ENCODE measurements at places on chromosomes 7 and 10.

DNA sequence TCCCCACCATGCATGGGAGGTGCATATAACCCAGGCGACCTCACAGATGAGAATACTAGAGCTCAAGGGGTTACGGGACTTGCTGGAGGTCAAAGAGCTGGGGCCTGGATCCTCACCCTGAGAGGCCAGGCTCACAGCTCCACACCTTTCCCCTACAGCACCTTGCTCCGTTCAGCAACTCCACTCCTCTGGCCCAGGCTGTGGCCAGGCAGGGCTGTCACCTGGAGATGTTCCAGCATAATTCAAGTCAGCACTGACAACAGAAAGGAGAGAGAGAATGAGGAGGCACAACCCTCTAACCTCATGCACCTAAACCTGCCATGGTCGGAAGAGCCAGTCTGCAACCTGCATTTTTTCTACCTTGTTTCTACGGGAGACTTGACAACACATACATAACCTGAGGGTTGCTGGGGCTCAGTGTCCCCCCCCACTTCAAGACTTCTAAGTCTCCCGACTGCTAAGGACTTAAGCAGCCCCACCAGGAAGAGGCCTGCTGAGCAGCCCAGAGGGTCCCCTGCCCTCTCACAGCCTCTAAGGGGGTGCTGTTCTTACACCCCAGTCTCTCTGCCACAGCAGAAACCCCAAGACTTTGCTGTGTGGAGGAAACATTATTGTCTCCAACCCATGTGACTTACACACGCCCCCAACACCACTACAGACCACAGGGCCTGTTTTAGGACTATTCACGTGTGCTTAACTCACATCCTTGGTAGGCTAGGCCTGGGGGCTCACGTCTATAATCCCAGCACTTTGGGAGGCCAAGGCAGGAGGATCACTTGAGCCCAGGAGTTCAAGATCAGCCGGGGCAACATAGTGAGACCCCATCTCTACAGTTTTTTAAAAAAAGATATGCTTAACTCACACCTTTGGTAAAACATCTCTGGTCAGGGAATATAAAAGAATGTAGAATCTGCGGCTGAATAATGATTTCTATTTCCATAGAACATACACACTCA is 175.6 kb downstream of the FAM107B start:
- no peak for DNase-seq

- peak; percentile 53 for DNase-seq
Measured at GRCh38 chr10:61903221-61903927, 1.9 kb downstream of the ARID5B start.

DNA sequence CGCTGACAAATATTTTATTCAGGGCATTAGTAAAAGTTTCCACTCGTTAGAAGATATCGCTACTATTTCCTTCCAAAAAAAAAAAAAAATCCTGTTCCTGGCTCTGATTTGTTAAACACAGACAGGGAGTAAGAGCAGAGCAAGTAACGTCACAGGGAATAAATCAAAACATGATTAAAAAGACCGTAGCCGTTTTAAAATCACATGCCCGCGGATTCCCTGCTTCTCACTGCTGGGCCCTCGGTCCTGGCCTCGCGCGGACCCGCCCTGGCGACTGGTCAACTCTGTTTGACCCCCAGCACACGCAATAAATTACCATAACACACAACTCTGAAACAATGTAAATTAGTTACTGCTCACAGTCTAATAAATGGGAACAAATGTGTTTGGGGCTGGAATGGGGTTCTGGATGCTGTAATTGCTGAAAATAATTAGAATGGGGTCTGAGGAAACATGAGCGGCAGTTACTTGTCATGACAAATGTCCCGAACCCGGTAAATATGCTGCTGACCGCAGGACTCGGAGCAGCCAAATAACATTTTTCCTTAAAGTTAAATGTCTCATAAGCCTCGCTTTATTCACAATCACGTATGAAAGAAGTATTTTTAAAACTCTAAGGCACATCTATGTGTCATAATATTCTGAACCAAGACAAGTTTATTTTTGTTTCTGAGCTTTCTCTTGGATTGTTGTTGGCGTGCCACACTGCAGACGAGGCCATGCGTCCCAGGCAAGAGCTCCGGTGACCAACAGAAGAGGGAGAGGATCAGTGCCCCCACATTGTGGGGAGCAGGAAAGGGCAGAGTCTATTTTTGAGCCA is 17.9 kb downstream of the EBF3 start:
- no peak for DNase-seq

DNA sequence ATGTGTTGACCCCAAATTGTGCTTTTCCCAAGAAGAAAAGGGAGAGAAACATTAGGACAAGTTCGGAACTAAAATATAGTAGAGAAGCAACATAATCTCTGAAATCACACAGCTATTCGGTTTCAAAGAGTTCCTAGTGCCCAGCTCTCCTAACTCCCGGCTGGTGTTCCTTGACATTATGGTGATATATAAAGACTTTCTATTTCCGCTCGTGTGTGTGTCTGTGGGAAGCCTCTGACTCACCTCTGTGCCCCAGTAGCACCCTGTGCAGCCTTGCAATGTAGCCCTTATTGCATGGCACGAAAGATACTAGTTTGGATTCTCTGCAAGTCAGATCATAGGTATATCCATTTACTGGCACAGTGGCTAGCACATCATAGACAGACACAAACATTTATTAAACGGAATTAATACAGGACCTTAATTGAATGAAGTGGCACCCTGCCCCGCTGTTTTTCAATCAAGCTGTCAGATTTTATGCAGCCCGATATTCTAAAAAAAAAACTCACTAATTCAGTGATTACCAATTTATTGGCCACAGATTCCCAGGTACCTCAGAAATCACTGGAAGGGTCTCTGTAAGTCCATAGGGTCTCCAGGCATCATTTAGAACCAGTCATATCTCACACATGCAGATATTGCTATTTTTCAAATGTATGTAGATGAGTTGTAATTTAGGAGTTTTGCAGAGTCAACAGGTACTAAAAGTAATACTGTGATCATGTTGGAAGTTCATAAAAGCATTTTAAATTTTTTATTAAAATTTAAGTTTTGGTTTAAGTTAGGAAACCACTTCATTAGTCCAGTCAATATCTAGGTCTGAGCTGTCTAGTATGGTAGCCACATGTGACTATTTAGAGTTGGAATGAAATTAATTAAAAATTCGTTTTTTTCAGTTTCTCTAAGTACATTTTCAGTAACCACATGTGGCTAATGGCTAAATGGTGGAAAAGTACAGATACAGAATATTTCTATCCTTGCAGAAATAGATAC is 43.3 kb downstream of the SFTPD start:
- no peak for DNase-seq

DNA sequence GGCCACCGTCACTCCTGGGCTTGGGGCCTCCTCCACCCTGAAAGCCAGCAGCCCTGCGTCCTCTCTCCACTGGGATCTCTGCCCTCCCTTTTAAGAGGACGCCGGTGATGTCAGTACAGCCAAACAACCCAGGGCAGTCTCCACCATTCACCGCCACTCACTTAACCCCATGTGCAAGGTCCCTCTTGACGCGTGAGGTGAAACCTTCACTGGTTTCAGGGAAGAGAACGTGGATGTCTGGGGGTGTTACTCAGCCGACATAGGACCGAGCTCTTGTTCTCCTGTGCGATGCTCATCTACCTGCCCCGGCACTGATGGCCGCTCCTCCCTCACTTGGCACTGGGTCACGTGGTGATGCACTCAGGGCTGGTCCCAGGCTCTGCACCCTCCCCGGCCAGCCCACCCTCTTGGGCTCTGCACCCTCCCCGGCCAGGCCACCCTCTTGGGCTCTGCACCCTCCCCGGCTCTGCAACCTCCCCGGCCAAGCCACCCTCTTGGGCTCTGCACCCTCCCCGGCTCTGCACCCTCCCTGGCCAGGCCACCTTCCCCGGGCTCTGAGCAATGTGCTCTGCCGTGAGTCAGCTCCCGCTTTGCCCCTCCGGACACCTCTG is 36.1 kb downstream of the ADGRA1 start:
- DNase-seq: no peak

DNA sequence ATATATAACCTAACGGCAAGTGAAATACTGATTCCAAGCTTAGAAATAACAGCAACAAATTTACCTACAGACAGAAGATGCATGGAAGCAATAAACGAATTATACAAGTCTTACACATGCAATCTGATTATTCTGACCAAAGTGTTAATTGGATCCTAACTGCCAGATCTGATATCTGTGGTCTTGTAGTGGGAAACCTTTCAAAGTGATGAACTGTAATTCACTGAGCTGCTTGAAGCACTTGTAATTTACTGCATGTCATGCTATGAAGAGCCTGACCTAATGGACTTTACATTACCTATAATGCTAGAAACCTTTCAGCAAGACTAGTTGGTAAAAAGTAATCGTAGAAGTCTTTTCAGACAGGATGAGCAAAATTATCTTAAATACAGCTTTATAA is 205.6 kb downstream of the FOXP2 start:
- DNase-seq: no peak

DNA sequence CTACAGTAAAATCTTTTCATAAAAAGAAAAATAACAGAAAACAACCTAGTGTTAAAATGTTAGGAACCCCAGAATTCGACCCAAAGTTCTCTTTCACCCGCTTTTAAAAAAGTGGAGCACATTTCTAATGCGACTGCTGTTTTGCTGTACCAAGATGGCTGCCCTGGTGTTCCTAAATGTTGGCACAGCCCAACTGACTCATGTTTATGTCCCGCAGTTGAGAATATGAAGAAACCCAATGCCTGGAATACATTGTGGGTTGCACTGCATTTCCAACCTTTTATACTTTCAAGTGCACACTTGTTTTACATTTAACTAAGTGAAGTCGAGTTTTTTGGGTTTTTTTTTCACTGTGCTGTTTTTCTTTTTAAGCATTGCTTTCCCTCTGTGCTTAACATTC is 944 bp downstream of the STEAP1B start:
- no peak for DNase-seq

DNA sequence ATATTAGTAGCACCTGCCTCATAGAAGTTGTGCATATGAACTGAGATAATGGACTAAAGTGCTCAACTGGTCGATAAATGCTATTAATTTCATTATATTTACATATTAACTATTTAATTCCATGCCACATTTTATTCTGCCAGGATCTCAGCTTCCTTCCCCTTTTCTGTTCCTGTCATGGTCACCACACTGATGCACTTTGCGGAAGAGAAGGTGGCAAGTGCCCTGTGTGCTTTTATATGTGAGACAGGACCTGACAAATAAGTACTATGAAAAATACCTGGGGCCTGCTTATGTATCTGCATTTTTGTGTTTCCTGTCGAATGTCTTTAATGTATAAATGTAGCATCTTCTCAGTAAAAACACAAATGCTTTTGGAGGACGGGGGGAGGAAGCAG is 12.2 kb downstream of the ATP6V0E2 start:
- DNase-seq: no peak

DNA sequence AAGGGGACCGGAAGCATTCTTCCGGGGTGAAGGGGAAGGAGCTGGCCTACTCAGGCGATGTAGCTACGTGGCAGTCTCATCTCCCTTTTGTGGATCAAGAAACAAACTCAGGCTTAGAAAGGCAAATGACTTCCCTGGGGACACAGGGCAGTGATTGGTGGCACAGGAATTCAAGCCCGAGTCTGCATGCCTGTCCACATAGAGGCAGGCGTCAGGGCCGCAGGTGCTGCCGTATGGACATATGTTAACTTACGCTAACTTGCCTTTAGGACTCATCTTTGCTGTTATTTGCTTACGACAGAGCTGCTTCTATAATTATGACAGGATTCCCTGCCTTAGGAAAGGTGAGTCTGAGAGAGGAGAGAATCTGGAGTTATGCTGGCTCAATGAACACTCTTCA is 42.3 kb upstream of the KLF6 start:
- DNase-seq: no peak

DNA sequence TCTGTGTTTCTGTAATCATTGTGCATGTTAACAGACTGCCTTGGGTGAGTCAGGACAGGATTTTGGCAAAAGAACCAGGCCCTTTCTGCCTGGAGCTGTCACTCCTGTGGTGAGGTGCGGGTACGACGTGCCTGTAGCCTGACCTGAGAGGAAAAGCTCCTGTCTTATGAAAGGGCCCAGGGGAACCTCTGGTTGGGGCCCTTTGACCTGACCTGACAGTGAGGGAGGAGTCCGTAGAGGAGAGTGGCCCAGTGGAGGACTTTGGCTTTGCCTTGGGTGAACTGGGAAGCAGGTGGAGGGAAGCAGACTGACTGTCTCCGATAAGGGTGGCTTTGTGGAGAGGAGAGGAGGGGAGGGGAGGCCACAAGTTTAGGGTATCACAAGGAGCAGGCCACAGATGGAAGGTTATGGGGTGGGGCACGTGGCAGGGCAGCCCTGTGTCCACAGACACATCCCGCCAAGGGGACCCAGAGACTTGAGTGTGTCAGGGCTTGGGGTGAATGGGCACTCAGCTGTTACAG is 6.9 kb downstream of the PFKP start:
- DNase-seq: no peak

- peak; percentile 16 for DNase-seq
Measured at GRCh38 chr7:33062023-33062781, at the start of gene NT5C3A. NT5C3A (minus strand) TSS chr7:33062776; CDS start chr7:33062705, 71 bp downstream.

DNA sequence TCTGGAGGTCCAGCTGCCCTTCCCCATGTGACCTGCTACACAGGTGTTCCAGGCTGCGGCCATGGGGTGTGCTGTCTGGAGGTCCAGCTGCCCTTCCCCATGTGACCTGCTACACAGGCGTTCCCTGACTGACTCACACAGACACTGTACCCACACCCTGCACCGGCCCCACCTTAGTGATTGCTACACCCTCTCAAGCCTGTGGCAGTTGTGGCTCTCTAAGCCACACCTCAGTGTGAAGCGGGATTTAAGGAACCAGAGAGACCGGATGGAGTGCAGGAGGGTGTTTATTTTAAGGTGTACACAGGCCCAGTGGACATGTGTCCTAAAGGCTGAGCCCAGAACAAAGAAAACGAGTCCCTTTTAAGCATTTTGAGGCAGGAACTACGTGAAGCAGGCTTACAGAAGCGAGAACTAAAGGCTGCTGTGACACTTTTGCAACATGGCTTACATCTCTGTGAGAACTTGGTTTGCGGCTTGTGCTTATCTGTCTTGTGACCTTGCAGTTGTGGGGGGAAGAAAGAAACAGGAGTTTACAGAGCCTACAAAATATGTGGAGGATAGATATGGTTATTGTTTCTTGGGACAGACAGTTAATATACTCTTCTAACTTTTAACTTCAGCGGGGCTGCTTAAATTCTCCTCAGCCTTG is 326.4 kb downstream of the PAXIP1 start:
- DNase-seq: no peak

DNA sequence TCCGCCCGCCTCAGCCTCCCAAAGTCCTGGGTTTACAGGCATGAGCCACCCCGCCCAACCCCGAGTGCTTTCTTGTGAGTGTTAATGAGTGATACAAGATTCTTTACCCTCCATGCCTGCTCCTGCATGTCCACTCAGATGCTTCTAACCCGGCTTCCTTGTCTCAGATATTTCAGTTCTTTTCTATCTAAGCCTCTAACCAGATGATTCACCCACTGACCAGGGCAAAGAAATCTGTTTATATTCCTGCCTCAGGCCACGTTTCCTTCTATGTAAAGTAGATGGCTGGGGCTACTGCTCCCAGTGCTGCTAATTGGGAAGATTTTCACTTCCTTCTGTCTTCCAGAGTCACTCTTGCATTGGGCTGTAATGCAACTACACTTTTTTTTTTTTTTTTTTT is 395.1 kb upstream of the ANKRD30A start:
- DNase-seq: no peak
